SHP77 (cell line): ENCODE measurements at places on chromosomes 7 and 10.

GRCh38 chr7:18607025-18607424 lies 111.5 kb downstream of the HDAC9 start:
- DNase-seq, result no peak

- no peak for DNase-seq
These were observed 8.5 kb upstream of the RABGEF1 start for GRCh38 chr7:66731986-66732385.

DNA sequence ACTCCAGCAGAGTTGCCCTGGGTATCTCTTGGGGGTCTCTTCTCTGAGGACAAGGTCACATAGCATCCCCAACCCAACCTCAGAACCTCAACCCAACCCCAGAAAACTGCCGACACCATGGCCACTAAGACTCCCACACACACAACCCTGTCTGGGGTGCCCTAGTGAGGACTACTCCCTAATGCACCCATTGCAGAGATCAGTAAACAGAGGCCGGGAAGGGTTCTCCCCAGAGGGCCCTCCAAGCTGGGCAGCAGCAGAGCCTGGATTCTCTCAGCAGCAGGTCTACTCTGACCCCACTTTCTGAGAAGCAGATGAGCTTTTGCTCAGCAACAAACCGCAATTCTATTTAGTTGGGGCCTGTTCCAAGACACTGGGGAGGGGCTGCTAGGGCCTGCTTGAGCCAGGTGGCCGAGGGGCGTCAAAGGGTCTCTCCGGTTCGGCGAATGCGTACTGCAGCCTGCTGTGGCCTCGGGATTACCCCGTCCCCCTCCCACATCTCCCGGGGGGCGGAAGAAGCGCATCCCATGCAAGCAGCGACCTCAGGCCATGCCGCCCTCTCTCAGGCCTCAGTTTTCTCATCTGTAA lies 828 bp downstream of the OGDHL start:
- no peak for DNase-seq

GRCh38 chr10:81081887-81082620 lies 544.4 kb downstream of the SH2D4B start:
- no peak for DNase-seq

GRCh38 chr7:156309016-156309620 lies 331.5 kb upstream of the RNF32 start:
- DNase-seq, result no peak

GRCh38 chr10:86654411-86655172 lies at the start of gene OPN4:
Gene OPN4 (plus strand): TSS chr10:86654547. CDS start chr10:86654784, 237 bp downstream.
- DNase-seq, result no peak

DNA sequence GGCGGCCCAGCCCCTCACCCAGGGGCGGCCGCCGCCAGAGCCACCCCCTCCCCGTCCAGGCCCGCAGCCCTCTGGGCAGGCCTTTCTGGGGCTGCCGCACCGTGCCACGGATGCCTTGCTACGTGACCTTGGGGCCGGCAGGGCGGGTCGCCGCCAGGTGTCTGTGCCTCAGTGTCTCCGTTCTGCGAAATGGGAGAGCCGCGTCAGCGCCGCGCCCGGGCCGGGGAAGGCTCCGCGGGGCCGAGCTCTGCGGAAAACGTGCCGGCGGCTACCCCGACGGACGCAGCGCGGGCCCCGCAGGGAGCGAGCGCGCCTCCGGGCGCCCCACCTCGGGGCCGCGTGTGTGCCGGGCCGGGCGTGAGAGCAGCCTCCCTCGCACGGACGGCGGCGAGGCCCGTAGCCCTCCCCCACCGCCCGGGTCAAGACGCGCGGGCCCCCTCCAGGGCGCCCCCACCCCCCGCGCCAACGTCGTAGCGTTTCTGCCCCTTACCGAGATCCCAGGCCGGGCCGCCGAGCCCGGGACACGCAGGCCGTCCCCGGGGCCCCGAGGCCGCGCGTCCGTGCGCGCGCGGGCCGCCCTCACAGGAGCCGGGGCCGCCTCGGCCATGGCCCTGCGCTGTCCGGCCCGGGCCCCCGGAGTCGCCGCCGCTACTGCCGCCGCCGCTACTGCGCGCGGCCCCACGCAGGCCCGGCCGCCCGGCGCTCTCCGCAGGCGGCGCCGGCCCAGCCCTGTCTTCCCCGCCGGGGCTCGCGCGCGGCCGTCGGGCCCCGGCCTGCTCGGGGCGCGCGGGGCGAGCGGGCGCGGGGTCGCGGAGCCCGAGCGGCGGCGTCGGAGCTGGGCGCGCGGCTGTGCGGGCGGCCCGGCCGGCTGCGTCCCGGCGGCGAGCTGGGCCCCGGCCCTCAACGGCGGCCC lies 1.1 kb downstream of the ZNF777 start:
- no peak for DNase-seq

DNA sequence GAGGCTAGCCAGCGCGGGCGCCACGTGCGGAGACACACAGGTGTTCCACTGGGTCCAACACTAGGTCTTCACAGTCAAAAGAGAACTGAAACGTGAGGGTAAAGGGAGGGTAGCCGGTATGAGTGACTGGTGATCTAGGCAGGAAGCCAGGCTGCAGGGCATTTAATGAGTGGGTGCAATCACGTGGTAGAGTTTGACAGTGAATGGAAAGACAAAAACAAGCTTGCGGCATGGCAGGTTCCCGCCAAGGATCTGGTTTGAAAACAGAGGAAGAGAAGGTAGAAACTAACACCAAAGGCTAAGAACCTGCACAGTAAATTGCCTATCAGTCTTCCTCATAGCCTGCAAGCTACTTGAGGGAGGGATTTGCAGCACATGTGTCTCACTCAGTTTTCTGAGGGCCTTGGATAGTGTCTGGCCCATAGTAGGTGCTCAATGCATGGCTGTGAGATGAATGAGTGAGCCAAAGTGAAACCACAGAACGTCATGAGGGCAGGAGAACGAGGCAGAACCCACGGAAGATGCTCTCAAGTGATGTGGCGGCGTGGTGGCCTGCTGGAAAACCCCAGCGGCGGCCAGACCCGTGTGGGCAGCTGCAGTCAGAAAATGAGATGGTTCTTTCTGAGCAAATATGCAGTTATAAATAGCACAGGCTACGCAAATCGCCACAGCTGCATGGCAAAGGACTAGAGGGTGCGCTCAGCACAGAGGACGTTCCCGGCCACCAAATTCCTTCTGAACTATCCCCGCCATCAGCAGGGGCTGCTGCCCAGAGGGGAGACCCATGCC lies 183.6 kb upstream of the NFE2L3 start:
- peak; percentile 76 for DNase-seq

GRCh38 chr10:130012129-130012528 lies 48.1 kb upstream of the EBF3 start:
- DNase-seq, result no peak

- no peak for DNase-seq
These were observed 18.4 kb downstream of the AKR1B1 start for GRCh38 chr7:134440476-134440875.

- no peak for DNase-seq
These were observed 9.4 kb downstream of the CLDN12 start for GRCh38 chr7:90412458-90413184.

DNA sequence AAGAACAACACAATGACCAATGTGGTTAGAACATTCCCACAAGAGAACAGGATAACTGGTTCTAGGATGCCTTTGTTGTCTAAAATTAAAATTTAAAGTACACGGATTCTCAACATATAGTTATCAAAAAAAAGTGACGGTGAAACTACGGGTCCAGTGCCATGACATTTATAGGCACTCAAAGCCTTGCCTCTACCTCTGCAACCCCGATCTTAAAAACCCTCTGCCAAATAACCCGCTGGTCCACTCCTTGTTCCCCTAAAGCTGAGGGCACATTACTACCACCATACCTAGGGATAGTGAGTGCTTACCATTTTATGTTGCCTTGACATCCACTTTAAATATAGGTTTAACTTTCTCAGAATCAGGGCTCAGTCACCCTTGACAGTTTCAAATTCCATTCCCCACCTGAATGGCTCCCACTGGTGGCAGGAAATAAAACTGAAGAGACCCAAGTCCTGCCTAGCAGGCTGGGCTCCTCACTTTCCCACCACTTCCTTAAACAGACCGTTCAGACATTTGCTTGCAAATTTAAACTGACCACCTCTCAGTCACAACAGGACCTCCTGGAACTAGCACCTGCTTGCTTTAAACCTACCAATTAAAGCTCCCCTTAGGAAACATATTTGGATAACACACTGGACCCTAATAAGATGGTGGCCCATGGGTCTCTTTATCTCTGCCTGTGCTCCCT lies 169.9 kb upstream of the ASAH2 start:
- DNase-seq, result no peak

DNA sequence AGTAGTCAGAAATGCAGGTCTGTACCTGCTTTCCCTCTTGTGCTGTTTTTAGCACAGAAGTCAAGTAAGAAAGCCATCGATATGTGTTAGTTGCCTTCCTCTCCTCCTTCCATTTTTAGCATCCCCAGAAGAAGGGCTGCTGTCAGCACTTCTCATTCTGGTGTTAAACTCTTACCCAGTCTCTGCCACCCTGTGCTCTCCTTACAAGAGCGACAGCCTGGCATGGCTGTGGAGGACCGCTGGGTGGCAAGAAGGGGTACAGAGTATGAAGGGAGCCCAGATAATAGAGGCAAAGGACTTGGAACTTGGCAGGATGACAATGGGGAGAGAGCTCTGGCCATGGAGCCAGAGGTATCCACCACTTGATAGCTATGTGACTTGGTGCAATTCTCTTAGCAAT lies 103.5 kb downstream of the RPS24 start:
- DNase-seq, result no peak

GRCh38 chr10:91219371-91220193 lies 881 bp upstream of the PCGF5 start:
- DNase-seq, result no peak

- DNase-seq, result no peak
These were observed 6.3 kb upstream of the PILRB start for GRCh38 chr7:100351657-100352058.
